Activated CD4-positive, alpha-beta T cell treated with anti-CD3 and anti-CD28 coated beads, Interleukin-2, amount 10 ng/mL, durations not matched to agents 7 days and 5 days (primary cell): ENCODE measurements at places on chromosomes 16 and 17.

DNA sequence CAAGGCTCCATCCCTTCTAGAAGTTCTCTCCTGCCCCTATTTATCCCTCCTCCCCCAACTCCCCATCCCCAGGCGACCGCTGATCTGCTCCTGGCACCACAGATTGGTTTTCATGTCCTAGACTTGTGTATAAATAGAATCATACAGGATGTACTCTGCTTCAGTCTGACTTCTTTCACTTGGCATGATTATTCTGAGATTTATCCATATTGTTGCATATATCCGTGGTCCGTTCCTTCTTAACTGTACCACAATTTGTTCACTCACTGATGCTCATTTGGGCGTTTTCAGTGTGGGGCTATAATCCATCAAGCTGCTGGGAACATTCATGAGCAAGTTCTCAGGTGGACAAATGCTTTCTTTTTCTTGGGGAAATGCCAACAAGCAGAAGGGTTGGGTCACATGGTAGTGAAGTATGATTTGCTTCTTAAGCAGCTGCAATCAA lies 23.9 kb downstream of the PITPNM3 start:
- no peak for DNase-seq

DNA sequence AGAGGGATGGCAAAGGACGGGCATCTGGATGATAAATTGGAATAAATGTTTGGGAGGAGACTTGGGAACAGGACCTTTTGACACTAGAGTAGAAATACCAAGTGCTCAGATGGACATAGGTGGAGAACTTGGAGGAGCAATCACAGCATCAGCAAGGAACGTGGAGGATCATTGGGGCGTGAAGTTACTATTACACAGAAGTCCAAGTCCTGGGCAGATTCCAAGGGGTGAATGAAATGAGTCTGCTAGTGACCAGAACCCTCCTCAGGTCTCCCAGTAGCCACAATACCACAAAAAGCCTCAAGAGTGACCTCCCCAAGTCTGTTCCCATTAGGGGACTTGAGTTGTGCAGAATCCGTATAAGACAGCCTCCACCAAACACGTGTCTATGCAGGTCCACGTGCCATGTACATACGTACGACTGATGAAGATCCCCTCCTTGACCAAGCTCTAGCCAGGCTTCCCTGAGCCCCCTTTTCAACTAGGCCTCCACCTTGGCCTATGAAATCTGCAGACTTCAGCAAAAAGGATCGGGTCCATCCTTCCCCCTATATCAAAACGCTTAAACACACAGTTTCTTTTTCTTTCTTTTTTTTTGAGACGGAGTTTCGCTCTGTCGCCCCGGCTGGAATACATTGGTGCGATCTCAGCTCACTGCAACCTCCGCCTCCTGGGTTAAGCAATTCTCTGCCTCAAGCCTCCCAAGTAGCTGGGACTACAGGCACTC lies 2.2 kb downstream of the C17orf67 start:
- no peak for DNase-seq

DNA sequence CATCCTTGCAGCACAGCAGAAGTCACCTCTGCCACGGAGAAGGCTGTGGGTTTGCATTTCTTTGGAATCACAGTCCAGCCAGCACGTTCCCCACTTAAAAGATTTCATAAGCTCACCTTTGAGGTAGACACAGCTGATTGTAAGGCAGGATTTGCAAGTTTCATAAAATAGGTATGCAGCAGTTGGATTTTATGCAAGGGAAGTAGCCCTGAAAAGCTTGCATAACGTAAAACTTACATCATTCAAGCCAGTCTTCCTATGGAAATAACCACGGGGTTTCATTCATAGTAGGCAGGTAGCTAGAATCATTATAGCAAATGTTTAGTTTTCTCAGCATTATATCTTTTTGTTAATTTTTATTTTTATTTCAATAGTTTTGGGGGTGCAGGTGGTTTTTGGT lies 49.8 kb upstream of the ARHGAP44 start:
- no peak for DNase-seq

- no peak for DNase-seq
These were observed 172.4 kb downstream of the STX8 start for GRCh38 chr17:9403257-9403656.

DNA sequence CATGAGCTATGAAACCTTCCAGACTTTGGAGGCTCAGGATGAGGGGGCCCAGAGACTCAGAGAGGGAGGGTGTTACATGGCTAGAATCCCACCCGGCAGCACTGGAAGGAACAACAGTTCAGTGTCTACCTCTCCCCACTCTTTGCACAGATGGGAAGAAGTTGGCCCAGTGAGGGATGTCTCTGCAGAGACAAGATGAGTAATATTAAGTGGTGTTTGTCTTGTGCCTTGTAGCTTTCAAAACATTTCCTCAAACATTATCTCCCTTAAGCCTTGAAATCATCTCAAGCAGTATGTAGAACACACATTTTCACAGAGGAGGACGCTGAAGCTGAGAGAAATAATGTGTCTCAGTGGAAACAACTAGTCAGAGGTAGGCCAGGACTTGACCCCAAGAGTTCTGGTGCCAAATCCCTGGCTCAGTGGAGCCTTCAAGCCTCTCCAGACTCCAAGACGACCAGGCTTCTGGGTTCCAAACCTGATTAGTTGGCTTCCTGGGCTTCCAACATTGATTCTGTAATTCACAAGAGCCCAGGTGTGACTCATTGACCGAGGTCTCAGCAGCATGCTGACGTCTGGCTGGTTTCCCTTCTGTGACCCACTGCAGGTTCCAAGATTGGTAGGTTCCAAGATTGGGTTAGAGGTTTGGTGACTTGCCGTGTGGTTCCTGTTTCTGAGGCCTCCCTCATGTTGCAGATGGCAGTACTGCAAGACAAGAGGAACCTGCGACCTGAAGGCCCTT lies 7.4 kb downstream of the RNF112 start:
- peak; percentile 10 for DNase-seq

GRCh38 chr16:4376126-4376892 lies 4.7 kb downstream of the VASN start:
- DNase-seq = no peak

GRCh38 chr17:17172001-17172939 lies 33.9 kb downstream of the PLD6 start:
- no peak for DNase-seq

DNA sequence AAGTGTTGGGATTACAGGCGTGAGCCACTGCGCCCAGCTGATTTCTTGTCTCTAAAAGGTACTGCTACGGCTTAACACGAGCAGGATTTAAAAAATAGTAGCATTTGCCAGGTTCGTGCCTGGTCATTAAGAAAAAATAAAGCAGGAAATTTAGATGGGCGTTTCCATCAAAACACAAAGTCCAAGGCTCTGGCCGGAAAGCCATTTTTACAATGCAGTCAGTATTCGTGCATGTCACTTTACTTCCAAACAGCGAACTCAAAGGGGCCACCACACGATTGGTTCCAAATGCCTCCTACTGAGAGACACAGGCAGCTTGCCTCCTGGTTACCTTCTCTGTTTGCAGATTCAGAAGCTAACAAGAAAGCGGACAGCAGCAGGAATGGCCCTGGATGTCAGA lies 66.2 kb downstream of the MRM3 start:
- no peak for DNase-seq

GRCh38 chr17:29623283-29623647 lies 553 bp upstream of the CORO6 start:
- DNase-seq = no peak

- no peak for DNase-seq
These were observed 8.2 kb downstream of the FAM117A start for GRCh38 chr17:49755663-49756283.

- no peak for DNase-seq
These were observed 103.8 kb downstream of the ANKRD11 start for GRCh38 chr16:89386306-89387185.

GRCh38 chr16:69909760-69910159 lies 41.4 kb upstream of the CLEC18A start:
- no peak for DNase-seq

DNA sequence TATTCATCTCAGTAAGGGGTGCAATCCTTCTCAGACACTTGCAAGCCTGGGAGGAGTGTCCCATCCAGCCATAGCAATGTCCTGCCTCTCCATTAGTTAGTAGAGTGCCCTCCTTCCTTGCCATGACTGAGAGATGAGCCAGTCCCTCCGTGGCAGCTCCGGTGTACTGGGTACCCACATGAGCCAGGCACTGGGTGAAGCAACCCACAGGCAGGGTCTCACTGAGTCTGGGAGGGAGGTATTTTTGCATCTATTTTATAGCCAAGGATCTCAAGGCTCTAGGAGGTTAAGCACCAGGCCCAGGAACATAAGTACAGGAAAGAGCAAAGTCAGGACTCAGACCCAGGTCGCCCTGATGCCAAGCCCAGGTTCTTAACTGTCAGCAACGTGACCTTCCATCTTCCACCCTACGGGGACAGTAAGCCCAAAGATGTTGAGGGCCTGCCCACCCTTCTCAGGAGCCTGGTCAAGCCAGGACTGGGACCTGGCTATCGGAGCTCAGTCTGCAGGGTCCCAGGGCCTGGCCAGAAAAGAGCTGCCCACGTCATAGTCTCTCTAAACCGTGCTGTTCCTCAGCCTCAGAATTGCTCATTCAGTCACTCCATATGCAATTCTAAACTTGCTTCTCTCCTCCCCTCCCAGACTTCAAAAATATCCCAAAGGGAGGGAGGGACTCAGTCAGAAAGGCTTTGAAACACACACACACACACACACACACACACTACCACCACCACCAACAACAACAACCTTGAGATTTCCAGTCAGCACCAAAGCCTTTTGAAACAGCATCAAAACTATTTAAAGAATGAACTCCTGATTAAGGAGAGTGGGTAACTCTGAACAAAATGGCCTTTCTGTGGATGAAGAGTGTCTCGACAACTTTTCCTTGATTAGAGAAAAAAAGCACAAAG lies 16.6 kb downstream of the NOS2 start:
- DNase-seq = no peak

GRCh38 chr16:85246473-85246872 lies 134.2 kb upstream of the CIBAR2 start:
- no peak for DNase-seq

GRCh38 chr17:45719335-45720071 lies 64.6 kb upstream of the CRHR1 start:
- DNase-seq = no peak

GRCh38 chr17:58525239-58525638 lies 10.8 kb upstream of the MTMR4 start:
- DNase-seq = no peak

DNA sequence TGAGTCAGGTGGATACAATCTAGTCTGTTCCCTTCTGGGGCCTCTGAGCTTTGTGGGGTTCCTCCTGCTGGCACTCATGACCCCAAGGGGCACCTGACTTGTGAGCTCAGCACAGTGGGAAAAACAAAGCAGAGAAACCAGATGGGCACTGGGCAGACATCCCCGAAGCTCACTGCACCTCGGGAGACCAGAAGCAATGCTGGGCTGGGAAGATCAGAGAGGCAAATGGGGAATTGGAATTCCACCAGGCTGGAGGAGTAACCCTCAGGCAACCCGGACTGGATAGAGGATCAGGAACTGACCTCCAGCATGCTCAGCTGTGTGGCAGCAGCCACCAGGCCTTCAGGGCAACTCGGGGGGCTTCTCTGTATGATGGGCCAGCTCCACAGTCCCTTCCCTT lies 50.3 kb downstream of the ABCC12 start:
- no peak for DNase-seq

DNA sequence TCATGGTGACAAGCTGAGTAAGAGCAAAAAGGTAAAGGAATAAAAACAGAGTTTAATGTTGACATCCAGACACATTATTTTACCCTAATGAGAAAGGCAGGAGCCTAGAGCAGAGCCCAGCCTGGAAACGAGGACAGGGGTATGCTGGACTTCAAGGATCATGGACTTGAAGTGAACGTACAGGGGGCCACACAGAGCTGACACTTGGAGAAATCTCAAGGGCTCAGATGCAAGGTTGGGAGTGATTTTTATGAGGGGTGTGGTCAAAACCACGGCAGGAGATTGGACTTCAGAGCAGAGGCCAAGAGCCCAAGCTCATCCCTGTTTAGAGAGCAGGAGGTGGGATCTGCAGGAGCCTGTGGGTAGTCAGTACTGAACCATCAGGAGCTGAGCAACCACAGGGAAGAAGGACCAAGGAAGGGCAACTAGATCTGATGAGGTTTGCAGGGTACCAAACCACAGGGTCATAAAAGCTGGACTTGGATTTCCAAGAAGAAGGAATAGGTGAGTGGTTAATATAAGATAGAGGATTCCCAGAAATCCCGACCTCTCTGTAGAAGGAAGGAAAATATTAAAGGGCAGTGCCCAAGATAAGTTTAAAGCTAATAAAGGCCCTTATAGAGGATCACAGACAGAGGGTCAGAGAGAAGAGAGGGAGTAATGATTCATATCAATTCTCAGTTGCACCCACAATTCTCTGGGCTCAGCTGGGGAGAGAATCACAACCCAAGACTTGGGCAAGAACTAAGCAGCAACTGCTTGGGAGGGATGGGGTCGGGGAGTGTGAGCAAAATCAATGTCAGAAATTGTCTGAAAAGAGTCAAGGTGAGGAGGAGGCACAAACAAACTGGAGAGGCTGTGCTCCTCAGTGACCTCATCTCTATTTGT lies 331.7 kb downstream of the SOX9 start:
- no peak for DNase-seq

GRCh38 chr17:17176341-17176740 lies 29.8 kb downstream of the PLD6 start:
- peak; percentile 53 for DNase-seq

DNA sequence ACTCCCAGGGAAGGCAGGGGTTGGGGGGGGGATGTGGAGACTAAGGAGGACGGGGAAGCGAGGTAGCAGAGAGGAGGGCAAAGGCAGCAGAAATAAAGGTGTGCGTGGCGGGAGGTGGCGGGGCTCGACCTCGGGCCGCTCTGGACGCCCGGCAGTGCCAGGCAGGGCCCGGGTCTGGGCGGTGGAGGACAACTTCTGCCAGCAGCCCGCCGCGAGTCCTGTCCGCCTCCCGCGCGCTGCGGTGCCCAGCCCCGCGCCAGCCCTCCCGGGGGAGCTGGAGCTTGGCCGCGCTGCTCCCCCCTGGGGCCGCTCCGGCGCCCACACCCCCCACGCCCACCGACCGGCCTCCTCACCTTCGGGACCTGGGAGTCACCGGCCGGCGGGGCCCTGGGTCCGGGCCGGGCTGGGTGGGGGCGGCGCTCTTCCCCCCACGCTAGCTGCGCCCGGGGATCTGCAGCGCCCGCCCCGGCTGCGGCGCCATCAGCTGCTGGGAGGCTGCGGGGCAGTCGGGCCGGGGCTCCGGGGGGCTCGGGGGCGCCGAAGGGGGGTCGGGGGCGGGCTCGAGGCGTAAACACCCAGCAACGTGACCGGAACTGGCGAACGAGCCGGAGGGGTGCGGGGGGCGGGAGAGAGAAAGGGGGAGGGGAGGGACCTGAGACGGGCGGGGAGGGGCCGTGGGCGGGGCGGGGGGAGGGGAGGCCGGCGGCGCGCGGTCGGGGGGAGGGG lies at the start of gene CCDC92B:
TSS of gene CCDC92B (minus strand) at position 595 of the 726 bp plus-strand sequence. CDS start 14,507 bp downstream, outside the sequence.
- no peak for DNase-seq
